ENCODE measurements at places on chromosomes 7 and 10. TPM values are rescaled to one million over a fixed set of nuclear protein-coding genes. Genes with fewer than 3 reads are reported as not detected.

The BICC1 gene
- total RNA-seq: 29.2 TPM

- no peak for DNase-seq
- H3K27ac ChIP-seq: no peak overlapping the region
- no peaks in the 10 kb centered on the region for H3K36me3 ChIP-seq
- H3K4me1 ChIP-seq: peaks cover 3% of the 10 kb centered on the region
- no peak overlapping the region for H3K4me3 ChIP-seq
- no peaks in the 10 kb centered on the region for H3K27me3 ChIP-seq
Measured at GRCh38 chr10:117140525-117140902, 2.4 kb upstream of the VAX1 start.

The EPDR1 gene
- total RNA-seq: 24.8 TPM

DNA sequence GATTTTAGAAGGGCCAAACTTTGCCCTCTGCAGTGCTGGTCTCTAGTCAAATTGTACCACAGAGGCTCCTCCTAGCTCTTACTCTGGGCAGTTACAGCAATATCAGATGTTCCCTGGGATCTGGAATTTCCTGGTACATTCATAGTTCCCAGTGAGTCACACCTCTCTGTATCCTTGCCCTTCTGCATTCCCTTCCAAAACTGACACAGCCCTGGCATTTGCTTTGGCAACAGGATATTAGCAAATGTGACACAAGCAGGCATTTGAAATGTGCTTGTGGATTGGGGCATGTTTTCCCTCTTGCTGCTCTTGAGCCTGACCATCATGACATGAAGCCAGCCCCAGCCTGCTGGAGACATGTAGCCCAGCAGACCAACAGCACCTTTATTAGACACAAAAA is 284.7 kb upstream of the AKR1E2 start:
- no peak overlapping the region for H3K27ac ChIP-seq
- no peak overlapping the region for H3K4me3 ChIP-seq
- H3K27me3 ChIP-seq: no peaks in the 10 kb centered on the region

DNA sequence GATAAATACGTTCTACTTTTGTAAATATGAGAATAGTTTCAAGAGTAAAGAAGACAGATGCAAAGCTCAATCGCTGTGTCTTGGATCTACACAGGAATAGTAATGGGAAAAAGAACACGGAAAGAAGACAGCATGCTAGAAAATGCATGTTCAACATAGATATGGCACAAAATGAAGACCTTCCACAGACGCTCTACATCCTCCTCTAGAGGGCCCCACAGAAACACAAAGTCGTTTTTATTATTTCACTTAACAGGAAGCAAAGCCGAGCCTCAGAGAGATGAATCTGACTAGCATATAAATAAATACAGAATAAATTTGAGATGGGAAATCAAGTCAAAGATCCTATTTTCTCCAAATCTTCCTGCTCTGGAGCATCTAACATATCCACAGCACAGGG is 292.6 kb downstream of the PARD3 start:
- H3K27ac ChIP-seq: no peak overlapping the region
- H3K27me3 ChIP-seq: no peaks in the 10 kb centered on the region
- H3K4me1 ChIP-seq: peaks cover 5% of the 10 kb centered on the region
- H3K36me3 ChIP-seq: no peaks in the 10 kb centered on the region

GRCh38 chr7:3879355-3880075 is 578.5 kb downstream of the SDK1 start:
- H3K27me3 ChIP-seq: no peaks in the 10 kb centered on the region
- H3K27ac ChIP-seq: no peak overlapping the region
- no peak for DNase-seq
- H3K4me1 ChIP-seq: no peaks in the 10 kb centered on the region
- H3K36me3 ChIP-seq: no peaks in the 10 kb centered on the region

DNA sequence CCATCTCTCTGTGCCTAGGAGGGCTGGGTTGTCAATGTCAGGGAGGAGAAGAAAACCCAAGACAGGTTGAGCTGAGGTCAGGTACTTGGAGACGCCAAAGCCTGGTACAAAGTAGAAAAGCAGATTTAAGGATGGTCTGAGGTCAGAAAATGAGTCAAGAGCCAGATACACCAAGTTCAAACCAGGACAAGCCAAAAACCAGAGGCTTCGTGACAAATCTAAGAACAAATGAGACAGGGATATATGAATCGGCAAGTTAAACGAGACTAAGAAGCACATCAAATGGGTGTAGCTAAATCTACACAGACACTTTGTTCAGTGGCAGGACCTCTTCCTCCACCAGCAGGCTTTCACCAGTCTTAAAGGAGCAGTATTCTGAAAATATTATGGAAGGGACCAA is 34.2 kb downstream of the C7orf33 start:
- H3K4me1 ChIP-seq: no peaks in the 10 kb centered on the region
- no peak overlapping the region for H3K4me3 ChIP-seq
- no peaks in the 10 kb centered on the region for H3K36me3 ChIP-seq
- DNase-seq: no peak

- no peaks in the 10 kb centered on the region for H3K4me1 ChIP-seq
- no peaks in the 10 kb centered on the region for H3K27me3 ChIP-seq
- H3K36me3 ChIP-seq: no peaks in the 10 kb centered on the region
- no peak for DNase-seq
- H3K27ac ChIP-seq: no peak overlapping the region
Measured at GRCh38 chr10:1214071-1214675, 158.0 kb downstream of the WDR37 start.

The CNPY1 gene
- not detected for total RNA-seq

The CXCL12 gene
- total RNA-seq: 14.2 TPM

- DNase-seq: no peak
- no peaks in the 10 kb centered on the region for H3K27me3 ChIP-seq
- no peaks in the 10 kb centered on the region for H3K36me3 ChIP-seq
- peaks cover 2% of the 10 kb centered on the region for H3K4me1 ChIP-seq
Measured at GRCh38 chr10:97483921-97484320, 14.3 kb downstream of the MMS19 start.

All from ovary (tissue), 10 donors.